ENCODE measurements at places on chromosomes 6 and 20.

DNA sequence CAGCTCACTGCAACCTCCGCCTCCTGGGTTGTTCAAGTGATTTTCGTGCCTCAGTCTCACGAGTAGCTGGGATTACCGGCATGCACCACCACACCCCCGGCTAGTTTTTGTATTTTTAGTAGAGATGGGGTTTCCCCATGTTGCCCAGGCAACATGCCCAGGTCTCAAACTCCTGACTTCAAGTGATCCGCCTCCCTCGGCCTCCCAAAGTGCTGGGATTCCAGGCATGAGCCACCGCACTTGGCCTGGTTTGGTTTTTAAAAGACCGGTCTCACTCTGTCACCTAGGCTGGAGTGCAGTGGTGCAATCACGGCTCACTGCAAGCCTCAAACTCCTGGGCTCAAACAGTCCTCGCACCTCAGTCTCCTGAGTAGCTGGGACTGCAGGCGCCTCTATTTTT lies 40.1 kb downstream of the VSTM2L start:
- DNase-seq: no peak

- no peak for DNase-seq
Observed at GRCh38 chr6:102215425-102215824, 821.9 kb downstream of the GRIK2 start.

GRCh38 chr6:38012573-38012972 lies 193.0 kb downstream of the ZFAND3 start:
- DNase-seq: no peak

DNA sequence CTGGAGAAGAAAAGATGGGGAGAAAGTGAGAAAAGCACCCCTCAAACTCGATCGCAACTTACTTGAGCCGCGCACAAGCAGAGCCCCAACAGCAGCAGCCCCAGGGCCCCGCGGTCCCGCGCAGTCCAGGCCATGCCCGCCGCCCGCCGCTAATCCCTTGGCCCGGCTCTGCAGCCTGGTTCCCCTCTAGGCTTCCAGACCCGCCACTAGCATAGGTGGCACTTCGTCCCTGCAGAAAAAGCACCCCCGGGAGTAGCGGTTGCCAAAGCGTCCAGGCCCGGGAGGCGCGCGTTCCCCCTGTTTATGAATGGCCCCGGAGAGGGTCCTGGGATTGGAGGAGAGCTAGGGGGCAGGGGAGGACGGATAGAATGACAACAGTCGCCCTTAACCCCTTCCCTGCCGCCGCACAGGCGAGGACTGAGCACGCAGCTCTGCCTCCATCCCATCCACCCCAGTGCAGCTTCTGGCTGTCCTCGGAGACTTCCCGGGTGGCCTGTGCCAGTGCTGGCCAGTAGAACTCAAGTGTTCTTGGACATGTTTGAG lies 19.9 kb downstream of the COL9A1 start:
- DNase-seq: no peak

GRCh38 chr20:6440443-6440799 lies 317.6 kb upstream of the FERMT1 start:
- DNase-seq: no peak

GRCh38 chr6:162438980-162439379 lies 288.6 kb downstream of the PRKN start:
- DNase-seq: no peak

GRCh38 chr6:6901205-6901719 lies 206.5 kb upstream of the RREB1 start:
- DNase-seq: no peak

GRCh38 chr20:5127859-5128424 lies 1.1 kb downstream of the CDS2 start:
- no peak for DNase-seq

Data from activated T-helper 1 cell treated with anti-CD3 and anti-CD28 coated beads, Interleukin-12 subunit alpha, Interleukin-12 subunit beta, Interleukin-2, Interleukin-4 antibody, amounts not matched to agents 30 ng/mL and 10 ng/mL and 1 ng/mL, durations not matched to agents 14 hours and 24 hours and 36 hours (primary cell).